ENCODE measurements at places on chromosomes 7 and 10. TPM values are rescaled to one million over a fixed set of nuclear protein-coding genes. Genes with fewer than 3 reads are reported as not detected.

- DNase-seq: no peak
These were observed 233.4 kb downstream of the PAXIP1 start for GRCh38 chr7:154769527-154769926.

DNA sequence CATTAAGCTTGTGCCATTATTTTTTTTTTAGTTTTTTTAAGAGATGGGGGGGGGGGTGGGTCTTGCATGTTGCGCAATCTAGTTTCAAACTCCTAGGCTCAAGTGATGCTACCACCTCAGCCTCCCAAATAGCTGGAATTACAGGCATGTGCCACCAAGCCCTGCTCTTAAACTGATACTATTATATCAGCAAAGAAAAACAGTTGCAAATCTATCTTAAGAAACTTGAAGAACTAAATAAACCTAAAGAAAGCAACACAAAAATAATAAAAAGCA lies 47.5 kb downstream of the BRAF start:
- no peak for DNase-seq

GRCh38 chr10:133456041-133456951 lies 2.6 kb downstream of the SCART1 start:
- no peak for DNase-seq

DNA sequence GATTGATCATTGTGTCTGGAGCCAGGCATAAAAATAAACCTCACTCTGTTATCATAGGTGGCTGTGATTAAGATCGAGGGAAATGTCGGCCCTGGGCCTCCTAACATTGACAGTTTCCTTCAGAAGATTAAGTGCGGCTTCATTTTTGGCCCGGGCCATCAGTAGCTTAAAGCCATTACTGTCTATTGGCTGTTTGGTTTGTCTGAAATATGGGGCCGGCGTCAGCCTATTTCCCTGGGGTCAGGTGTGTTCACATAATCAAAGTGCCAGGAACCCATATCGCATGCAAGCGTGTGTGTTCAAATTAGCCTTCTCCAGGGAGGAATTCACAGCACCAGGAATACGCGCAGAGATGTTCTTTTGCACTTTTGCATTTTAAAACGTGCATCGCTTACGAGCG lies 114.7 kb downstream of the CUX1 start:
- DNase-seq: no peak

DNA sequence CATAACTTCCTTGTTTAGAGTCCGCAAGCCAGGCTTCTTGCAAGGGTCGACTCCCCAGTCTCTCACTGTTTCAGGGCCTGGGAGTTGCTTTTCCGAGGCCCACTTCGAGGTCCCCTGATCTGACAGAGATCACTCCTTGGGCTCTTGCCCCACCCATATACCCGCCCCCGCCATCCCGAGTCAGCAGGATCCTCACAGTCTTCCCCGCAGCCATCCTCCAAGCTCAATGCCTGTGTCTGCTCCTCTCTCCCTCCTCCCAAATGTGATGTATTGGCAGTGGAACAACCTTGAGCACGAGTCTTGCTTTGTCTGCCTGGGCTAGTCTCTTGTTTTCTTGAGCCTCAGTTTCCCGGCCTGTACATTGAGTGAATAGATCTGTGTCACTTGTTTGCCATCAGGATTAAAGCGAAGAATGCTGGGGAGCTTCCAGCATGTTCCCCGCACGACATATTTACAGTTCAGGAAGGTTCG lies 2.4 kb upstream of the HMX2 start:
- DNase-seq: no peak

- no peak for DNase-seq
These were observed 18.1 kb downstream of the CDC123 start for GRCh38 chr10:12214093-12214492.

Gene PLXDC2
- polyA plus RNA-seq: not detected
